ENCODE measurements at places on chromosomes 11 and 22.

- H3K36me3 ChIP-seq, result peaks cover 38% of the 10 kb centered on the region
- peaks cover 4% of the 10 kb centered on the region for H3K4me1 ChIP-seq
- peak; percentile 83 for DNase-seq
- H3K27ac ChIP-seq, result peak overlapping the region; percentile 75
These were observed 59.8 kb downstream of the APOL5 start for GRCh38 chr22:35777335-35777975.

DNA sequence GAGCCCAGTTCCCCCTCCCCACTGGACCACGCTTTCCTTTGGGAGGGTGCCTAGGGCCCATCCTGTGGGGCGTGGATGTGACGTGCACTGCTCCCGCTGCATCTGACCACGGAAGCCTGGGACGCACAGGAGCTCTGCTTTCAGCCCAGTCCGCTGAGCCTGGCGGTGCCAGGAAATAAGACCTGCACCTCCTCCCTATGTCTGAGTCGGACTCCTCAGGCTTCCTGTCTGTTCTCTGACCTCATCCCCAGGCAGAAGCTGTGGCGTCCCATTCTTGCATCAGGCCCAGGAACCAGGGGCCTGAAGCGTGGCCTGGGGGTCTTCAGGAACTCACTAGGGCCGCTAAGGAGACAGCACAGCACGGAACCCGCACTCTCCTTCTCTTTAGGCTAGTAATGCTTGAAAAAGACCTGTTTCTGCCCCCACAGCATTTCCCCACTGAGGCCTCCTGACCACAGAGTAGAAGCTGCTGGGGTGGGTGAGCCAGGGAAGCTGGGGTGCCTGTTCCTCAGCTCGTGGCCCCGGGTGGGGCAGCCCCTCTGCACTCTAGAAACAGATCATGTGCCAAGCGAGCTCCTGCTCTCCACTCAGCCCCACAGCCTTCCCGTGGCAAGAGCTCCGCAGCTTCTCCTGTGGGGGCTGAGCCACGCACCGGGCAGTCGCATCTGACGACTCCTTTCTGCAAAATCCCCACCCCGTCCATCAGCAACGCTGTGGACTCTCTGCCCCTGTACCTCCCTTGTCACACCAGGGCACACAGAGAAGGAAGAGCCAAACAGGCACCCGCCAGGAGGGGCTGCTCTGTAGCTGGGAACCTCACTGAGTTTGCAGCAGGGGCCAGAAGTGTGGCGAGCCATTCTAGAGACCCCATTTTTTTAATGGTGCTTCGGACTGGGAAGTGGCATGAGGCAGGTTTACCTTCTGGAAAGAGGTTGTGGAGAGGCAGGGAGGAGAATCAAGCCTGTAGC lies 22.6 kb downstream of the MOV10L1 start:
- DNase-seq, result peak; percentile 89
- peaks cover 19% of the 10 kb centered on the region for H3K4me1 ChIP-seq
- H3K27ac ChIP-seq, result no peak overlapping the region
- H3K4me3 ChIP-seq, result no peak overlapping the region

DNA sequence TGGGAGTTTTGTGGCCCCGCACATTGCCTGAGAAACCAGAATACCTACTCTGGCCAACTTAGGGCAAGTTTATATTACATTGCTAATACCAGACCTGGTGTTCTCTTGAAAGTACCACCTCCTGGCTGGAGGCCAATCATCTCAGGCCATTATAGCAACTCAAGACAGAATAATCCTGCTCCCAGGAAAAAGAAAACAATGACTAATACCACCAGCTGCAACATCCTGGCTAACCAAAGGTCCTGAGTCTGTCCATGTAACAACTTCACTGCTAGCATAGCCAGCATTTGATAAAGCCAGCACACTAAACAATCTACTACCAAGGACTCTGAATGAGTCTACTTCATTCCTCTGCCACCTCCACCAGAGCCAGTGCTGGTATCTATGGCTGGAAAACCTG lies 1298.7 kb upstream of the CNTN5 start:
- H3K4me3 ChIP-seq, result no peak overlapping the region
- DNase-seq, result peak; percentile 88
- H3K36me3 ChIP-seq, result no peaks in the 10 kb centered on the region
- peaks cover 10% of the 10 kb centered on the region for H3K4me1 ChIP-seq
- H3K27ac ChIP-seq, result peak overlapping the region; percentile 75
- H3K27me3 ChIP-seq, result no peaks in the 10 kb centered on the region

DNA sequence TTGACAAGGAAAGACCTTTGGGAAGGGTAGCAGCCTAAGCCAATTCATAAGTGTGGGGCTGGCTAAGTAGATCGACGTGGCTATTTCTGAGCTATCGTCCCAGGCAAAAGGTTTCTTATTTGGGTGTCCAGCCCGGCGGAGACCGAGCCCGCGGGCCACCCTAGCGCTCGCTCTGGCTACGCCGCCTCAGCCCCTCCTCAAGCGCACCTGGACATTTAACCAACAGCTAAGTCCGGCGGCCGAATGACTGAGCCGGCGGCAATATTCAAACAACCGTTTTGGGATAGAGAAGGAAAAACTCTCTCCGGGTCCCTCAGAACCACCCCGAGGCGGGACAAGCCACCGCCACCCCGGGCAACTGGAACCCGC lies 457 bp downstream of the RNF141 start:
- no peaks in the 10 kb centered on the region for H3K4me1 ChIP-seq
- H3K36me3 ChIP-seq, result no peaks in the 10 kb centered on the region
- H3K27me3 ChIP-seq, result no peaks in the 10 kb centered on the region
- no peak for DNase-seq

DNA sequence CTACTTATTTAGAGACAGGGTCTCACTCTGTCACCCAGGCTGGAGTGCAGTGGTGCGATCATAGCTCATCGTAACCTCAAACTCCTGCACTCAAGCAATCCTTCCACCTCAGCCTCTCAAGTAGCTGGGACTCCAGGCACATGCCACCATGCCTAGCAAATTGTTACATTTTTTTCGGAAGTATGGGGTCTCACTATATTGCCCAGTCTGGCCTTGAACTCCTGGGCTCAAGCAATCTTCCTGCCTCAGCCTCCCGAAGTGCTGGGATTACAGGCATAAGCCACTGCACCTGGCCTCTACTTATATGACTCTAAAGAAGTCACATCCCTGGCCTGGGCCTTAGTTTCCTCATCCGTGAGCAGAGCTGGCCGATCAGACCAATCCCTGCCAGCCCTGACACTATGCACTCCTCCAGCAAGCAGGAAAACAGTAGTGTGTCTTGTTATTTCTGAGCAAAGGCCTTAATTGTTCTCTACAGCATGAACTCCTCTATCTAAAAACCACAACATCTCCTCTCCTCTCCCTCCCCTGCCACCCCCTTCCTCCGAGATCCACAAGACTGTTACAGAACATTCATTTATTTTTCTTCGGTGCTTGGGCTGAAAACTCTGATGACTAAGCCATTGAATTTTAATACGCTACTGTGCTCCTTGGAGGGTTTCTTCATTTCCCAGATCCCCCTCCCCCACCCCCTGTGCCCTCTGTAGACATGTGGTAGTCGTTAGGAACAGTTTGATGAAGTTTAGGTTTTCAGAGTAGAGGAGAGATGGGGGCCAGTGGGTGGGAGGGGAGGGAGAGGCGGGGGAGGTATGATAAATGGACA lies 91.5 kb downstream of the ABTB2 start:
- peaks cover 9% of the 10 kb centered on the region for H3K27me3 ChIP-seq
- no peak overlapping the region for H3K4me3 ChIP-seq
- peak overlapping the region; percentile 19 for H3K27ac ChIP-seq
- no peaks in the 10 kb centered on the region for H3K36me3 ChIP-seq

- no peak overlapping the region for H3K27ac ChIP-seq
- DNase-seq, result no peak
- H3K4me1 ChIP-seq, result peaks cover 30% of the 10 kb centered on the region
- H3K4me3 ChIP-seq, result no peak overlapping the region
These were observed 19.8 kb downstream of the A4GALT start for GRCh38 chr22:42700901-42701300.

GRCh38 chr11:71962428-71963038 lies 33.7 kb downstream of the RNF121 start:
- H3K27me3 ChIP-seq, result no peaks in the 10 kb centered on the region
- peak overlapping the region; percentile 84 for H3K27ac ChIP-seq
- peak; percentile 79 for DNase-seq
